ENCODE measurements at places on chromosomes 7 and 10.
A peak's percentile ranks its signal among the peaks of the same experiment; 100 is the strongest.

GRCh38 chr7:130151591-130152492, 53.4 kb downstream of the TMEM209 start:
- peak; percentile 27 for DNase-seq

- no peak for DNase-seq
Observed at GRCh38 chr7:116911801-116912200, 41.5 kb upstream of the ST7 start.

DNA sequence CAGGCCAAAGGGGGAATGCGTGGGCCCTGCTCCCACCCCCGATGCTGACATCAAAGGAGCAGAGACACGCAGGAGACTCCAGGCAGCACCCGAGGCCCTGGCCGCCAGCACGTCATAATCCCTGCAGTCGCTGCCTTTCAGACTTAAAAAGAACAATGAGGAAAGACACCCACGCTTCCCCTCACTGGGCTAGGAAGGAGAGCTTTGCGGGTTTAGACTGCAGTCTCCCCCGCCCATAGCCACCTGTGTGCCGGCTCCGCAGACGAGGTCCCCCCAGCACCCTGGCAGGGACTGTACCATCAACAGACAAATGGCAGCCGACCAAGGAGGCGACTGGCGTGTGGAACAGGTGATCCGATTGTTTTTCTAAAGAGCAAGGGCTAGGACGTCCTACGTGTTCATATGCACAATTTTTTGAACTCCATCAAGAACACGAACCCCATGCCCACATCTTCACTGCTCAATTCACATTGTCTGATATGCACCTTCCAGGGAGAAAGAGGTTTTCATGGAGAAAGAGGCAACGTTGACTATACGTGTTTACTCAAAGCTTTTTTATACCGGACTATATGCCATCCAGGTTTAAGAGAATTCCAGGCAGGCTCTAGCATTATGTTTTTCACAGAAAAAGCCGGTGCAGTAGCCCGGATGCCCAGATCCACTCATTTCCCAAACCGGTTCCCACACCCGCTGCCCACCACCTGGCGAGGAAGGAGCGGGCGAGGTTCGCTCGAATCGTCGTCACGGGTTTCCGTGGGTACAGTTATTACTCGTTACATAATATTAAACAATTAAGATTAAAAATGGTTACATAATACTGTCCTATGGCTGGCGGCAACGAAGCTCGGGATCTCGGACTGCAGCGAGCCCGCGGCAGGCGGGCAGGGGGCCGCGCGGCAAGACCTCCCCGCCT, 1.1 kb downstream of the GRB10 start:
- no peak for DNase-seq

GRCh38 chr10:12727832-12728215, 273.7 kb downstream of the CCDC3 start:
- peak; percentile 72 for DNase-seq

- no peak for DNase-seq
Observed at GRCh38 chr10:51567271-51567670, 132.1 kb downstream of the CSTF2T start.

GRCh38 chr10:119120413-119120867, 16.5 kb downstream of the DENND10 start:
- peak; percentile 13 for DNase-seq

GRCh38 chr10:92801978-92802872, 46.1 kb upstream of the EXOC6 start:
- DNase-seq = no peak

- no peak for DNase-seq
Observed at GRCh38 chr7:11135573-11135972, 161.9 kb downstream of the PHF14 start.

- peak; percentile 23 for DNase-seq
Observed at GRCh38 chr7:103613655-103614642, 167.9 kb upstream of the SLC26A5 start.
